ENCODE measurements at places on chromosomes 2 and 18.

- DNase-seq = no peak
Measured at GRCh38 chr2:157875641-157876065, 477 bp downstream of the ACVR1 start.

DNA sequence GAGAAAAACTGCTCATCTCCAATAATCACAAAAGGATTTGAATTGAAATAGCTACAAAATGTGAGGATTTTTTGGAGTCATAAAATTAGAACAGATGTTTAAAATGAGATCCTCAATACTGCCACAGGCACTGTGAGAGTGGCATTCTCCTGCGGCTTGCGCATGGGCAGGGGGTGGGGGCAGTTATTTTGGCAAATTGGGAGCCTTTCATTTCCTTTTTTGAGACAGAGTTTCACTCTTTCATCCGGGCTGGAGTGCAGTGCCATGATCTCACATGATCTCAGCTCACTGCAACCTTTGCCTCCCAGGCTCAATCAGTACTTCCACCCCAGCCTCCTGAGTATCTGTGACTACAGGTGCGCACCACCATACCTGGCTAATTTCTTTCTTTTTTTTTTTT lies 42.4 kb downstream of the POMC start:
- peak; percentile 39 for DNase-seq

- no peak for DNase-seq
Measured at GRCh38 chr2:17652681-17653394, 100.8 kb downstream of the SMC6 start.

DNA sequence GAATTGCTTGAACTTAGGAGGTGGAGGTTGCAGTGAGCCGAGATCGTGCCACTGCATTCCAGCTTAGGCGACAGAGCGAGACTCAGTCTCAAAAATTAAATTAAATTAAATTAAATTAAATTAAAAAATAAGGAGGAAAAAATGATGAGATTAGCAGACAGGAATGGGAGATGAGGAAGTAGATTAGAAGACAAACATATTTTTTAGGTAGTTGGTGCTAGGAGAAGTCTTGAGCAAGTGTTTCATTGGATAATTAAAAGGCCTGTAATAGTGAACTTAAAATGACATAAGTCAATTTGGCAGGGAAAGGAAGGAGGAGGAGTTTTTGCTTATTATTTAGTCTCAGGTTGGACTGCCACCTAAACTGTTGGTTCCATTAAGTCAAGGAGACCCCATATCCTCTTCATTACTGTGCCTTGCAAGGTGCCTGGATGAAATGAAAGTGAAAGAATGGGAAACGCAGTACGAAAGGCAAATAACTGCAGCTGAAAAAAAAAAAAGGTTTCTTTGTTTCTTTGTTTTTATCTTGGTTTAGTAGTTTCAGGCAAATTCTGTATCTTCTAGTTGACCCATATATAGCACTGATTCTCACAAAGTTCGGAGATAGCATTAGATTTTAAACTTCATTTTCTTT lies 162.0 kb downstream of the SLC8A1 start:
- no peak for DNase-seq

DNA sequence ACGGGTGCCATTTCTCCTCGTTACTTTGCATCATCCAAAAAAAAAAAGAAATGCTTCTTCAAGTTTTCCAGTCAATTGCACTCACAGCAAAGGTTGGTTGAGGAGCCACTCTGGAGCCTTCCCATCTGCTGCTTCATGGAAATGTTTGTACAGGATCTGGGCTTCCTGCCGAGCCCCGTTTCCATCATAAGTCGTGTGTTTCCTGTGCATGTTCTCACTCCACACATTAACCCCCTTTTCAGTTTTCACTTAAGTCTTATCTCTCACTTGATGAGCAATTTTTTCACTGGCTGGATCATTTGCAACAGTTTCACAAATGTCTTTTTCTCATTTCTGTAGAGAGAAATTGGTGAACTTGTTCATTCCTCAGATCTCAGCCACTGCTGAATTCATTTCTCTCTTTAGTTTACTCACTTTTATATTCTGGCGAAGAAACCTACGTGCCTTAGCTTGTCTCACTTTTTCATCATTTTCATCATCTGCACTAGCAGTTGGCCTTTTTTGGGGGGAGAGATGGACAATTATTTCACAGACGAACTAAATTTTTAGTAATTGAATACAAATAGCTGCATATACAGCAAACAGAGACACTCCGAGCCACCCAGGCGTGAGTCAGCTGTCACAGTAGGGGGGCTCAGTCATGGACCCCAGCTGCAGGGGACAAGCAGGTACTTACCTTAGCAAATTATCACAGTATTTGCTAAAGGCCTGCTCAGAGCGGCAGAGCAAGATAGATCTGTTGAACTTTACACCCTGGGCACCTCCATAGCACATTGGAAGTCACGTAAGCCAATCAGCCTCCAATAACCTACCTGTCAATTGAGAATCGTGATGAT lies 750.8 kb upstream of the ID2 start:
- no peak for DNase-seq

- DNase-seq = no peak
Measured at GRCh38 chr18:37426586-37426985, 139.0 kb downstream of the CELF4 start.

- DNase-seq = no peak
Measured at GRCh38 chr18:55283309-55283708, 304.7 kb downstream of the TCF4 start.

GRCh38 chr2:99469394-99469793 lies 20.4 kb downstream of the REV1 start:
- no peak for DNase-seq

DNA sequence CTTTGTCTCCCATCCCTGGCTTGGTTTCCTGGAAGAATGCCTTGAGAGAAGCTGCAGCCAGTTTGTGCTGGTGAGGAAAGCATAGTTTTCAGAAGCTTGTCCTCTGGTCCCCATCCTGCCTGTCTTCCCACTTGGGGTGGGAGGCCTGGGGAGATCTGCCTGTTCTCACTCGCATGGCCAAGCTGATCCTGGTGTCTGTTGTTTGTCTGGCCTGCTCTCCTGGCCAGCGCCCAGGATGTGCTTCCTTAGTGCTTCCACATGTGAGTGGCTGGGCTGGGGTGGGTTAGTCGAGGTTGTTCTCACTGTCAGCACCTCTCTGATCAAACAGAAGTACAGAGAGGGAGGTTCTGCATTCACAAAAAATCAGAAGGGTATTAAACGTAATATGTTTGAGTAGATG lies 49.5 kb downstream of the PTPRM start:
- no peak for DNase-seq

- DNase-seq = no peak
Measured at GRCh38 chr2:165113414-165113813, 90.4 kb downstream of the SCN3A start.
